Esophagus squamous epithelium (tissue), 5 donors: ENCODE measurements at places on chromosomes 6 and 20. TPM values are rescaled to one million over a fixed set of nuclear protein-coding genes. Genes with fewer than 3 reads are reported as not detected.

DNA sequence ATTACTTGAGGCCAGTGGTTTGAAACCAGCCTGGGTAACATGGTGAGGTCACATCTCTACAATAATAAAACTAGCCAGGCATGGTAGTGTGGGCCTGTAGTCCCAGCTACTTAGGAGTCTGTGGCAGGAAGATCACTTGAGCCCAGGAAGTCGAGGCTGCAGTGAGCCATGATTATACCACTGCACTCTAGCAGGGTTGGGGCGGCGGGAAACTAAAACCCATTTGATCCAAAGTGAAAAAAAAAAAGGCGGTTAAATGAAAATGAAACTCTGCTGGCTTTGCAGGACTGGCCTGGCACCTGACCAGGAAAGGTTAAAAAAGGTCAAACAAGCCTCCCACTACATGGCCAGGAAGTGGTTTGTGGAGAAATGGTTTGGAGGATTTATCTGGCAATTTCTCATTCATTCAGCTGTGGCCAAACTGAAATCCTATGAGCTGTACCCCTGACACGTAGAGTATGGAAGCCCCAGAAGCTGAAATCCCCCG lies 36.6 kb downstream of the MTRES1 start:
- no peak overlapping the region for H3K27ac ChIP-seq
- H3K4me1 ChIP-seq: peaks cover 6% of the 10 kb centered on the region
- no peak for DNase-seq
- H3K4me3 ChIP-seq: no peak overlapping the region
- H3K36me3 ChIP-seq: no peaks in the 10 kb centered on the region
- no peaks in the 10 kb centered on the region for H3K27me3 ChIP-seq

The DEFB119 gene
- not detected for total RNA-seq

- H3K36me3 ChIP-seq: peaks cover 7% of the 10 kb centered on the region
- no peak for DNase-seq
- H3K27me3 ChIP-seq: no peaks in the 10 kb centered on the region
- H3K4me3 ChIP-seq: peak overlapping the region; percentile 88
Measured at GRCh38 chr20:33811776-33812151, 616 bp downstream of the CHMP4B start.

The ZNF133 gene
- 16.0 TPM for total RNA-seq

GRCh38 chr6:108777536-108777935 lies 70.7 kb upstream of the ARMC2 start:
- H3K36me3 ChIP-seq: no peaks in the 10 kb centered on the region
- H3K27me3 ChIP-seq: no peaks in the 10 kb centered on the region
- no peak for DNase-seq
- H3K4me1 ChIP-seq: peaks cover 13% of the 10 kb centered on the region
